A549 treated with Hydrocortisone at 1 μM for 4 hours (cell line): ENCODE measurements at places on chromosomes 6 and 20. TPM values are rescaled to one million over a fixed set of nuclear protein-coding genes. Genes with fewer than 3 reads are reported as not detected.

The CITED2 gene
- 24.2 to 39.2 TPM (median 33.4 TPM) in 5 replicates for total RNA-seq

The COL21A1 gene
- 0.55 to 2.3 TPM (median 0.77 TPM) in 5 replicates for total RNA-seq

The ADGRF5 gene
- 0.03 TPM in 1 of 5 replicates, not detected in the others for total RNA-seq

The ENPP4 gene
- total RNA-seq: 0.20 to 0.38 TPM (median 0.27 TPM) in 5 replicates

The DEFB129 gene
- total RNA-seq: not detected in 5 replicates

The IER3 gene
- 46.5 to 68.8 TPM (median 60.6 TPM) in 5 replicates for total RNA-seq

The ARFGEF3 gene
- 0.44 to 0.66 TPM (median 0.51 TPM) in 5 replicates for total RNA-seq

The SDC4 gene
- 98.7 to 125 TPM (median 105 TPM) in 5 replicates for total RNA-seq

The MAK gene
- 0.09 to 0.21 TPM (median 0.13 TPM) in 5 replicates for total RNA-seq

The OR2B6 gene
- 0.15 to 0.31 TPM (median 0.18 TPM) in 3 of 5 replicates, not detected in the others for total RNA-seq

The TMEM244 gene
- not detected in 5 replicates for total RNA-seq

The YWHAB gene
- total RNA-seq: 188 to 221 TPM (median 199 TPM) in 5 replicates

The UBE2C gene
- 205 to 246 TPM (median 237 TPM) in 5 replicates for total RNA-seq

The MEI4 gene
- total RNA-seq: not detected in 5 replicates

The CD83 gene
- total RNA-seq: 1.6 to 2.1 TPM (median 1.9 TPM) in 5 replicates

The HTR1B gene
- total RNA-seq: 0.13 to 0.25 TPM (median 0.18 TPM) in 5 replicates

The CDH4 gene
- total RNA-seq: 5.8 to 9.4 TPM (median 7.9 TPM) in 5 replicates

The OOEP gene
- not detected in 5 replicates for total RNA-seq
